Astrocyte of the spinal cord (primary cell): ENCODE measurements at places on chromosomes 6 and 20.

DNA sequence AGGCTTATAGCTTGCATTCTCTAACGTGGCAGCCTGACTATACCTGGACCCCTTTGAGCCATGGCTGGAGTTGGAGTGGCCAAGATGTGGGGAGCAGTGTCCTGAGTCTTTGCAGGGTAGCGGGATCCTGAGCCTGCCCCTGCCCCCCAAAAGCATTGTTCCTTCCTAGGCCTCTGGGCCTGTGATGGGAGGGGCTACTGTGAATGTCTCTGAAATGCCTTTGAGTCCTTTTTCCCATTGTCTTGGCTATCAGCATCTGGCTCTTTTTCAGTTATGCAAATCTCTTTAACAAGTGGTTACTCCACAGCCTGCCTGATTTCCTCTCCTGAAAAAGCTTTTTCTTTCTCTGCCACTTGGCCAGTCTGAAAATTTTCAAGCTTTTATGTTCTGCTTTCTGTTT, 17.0 kb upstream of the PRL start:
- no peak for DNase-seq

GRCh38 chr20:25525867-25526266, 59.5 kb downstream of the NINL start:
- DNase-seq = peak; percentile 98

DNA sequence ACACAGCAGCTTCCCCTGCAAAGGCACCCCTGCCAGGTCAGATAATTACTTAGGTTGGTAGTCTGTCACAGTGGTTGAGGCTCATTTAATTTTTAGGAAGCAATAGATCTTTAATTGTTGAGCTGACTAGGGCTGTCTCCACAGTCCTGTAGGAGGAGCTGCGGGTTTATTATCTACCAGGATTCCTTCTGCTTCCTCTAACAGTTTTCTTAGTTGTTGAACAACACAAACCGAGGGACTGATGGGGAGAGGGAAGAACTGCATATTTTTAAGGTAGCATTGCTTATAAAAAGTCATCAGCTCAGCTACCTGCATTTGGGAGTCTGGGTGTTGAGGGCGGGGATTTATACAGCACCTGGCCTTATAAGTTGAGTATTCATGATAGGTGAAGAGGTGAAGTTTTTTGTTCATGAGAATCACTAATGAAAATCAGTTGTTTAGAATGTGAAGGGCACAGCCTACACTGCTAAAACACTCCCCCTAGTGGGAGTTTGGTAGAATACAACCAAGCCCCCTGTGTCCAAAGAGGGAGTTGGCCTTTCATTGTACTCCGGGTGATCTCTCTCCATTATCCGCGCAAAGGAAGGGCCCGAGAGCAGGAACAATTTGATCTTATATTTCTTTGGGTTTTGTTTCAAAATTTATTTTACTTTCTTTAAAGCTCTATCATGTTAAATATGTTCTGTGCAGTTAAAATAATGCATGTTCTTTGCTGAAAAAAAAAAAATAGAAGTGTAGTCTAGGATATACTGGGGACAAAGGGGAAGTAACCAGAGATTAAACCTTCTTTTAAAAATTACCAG, 69.6 kb downstream of the SSR1 start:
- peak; percentile 71 for DNase-seq

DNA sequence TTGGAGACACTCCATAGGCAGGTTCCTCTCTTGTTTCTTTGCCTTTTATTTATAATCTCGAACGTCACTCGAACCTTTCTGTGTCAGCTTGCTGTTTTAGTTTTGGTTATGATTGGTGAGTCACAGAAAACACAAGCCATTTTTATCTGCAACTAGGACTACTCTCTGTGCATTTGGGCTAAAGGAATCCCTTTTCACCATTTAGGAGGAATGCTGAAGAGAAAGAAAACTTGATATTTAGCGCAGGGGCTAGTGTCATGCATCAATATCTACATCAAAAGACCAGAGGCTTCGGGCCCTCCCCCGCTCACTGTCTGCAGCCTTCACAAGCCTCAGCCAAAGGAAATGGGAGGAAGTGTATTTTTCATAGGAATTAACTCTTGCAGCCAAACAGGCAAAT, 507.8 kb upstream of the CITED2 start:
- peak; percentile 72 for DNase-seq

DNA sequence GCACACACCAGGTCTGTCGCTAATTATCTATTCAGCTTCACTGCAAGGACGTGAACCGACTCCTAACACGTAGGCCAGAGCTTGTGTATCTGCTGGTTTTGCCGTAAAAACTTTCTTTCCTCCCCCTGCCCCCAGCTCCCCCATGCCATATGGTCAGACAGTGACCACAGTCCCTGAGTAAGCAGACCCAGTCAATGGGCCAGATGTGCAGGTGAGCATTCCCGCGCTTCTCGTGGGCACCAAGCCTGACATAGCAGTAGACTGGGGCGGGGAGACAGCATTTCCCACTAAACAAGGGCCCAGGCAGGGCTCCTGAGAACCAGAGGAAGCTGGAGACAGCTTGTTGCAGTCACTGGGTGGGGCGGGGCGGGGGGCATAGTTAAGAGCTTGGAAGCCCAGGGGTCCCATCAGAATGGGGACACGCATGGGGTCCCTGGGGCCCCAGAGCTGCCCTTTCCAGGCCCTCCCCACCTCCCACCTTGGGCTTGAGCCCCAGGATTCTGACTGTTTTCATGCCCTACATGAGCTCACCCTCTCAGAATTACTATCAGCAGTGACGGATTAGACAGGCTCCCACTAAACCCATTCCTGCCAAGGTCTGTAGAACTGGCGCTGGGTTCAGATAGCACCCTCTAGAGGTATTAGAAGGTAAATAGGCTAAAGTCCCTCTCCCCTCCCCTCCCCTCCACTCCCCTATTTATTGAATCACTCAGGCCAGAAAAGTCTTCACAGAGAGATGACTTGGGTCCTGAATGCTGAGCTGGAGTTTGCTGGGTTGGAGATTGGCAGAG, 51.8 kb downstream of the CDH26 start:
- no peak for DNase-seq

- DNase-seq = no peak
Observed at GRCh38 chr6:130740308-130740707, 86.9 kb upstream of the SMLR1 start.
